ENCODE measurements at places on chromosomes 16 and 17. TPM values are rescaled to one million over a fixed set of nuclear protein-coding genes. Genes with fewer than 3 reads are reported as not detected.

Gene ARL5C
- total RNA-seq, result not detected

Gene YBX2
- 0.05 TPM for total RNA-seq

DNA sequence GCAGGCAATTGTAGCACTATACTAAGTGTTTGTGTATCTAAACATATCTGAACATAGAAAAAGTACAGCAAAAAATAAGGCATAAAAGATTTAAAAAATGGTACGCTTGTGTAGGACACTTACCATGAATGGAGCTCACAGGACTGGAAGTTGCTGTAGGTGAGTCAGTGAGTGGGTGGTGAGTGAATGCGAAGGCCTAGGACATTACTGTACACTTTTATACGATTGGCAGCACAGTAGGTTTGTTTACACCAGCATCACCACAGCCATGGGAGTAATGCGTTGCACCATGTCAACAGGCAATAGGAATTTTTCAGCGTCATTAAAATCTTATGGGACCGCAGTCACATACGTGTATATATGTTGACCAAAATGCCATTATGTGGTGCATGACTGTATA lies 45.6 kb downstream of the DNAH9 start:
- no peak for DNase-seq

GRCh38 chr17:68621065-68621464 lies 19.9 kb upstream of the FAM20A start:
- DNase-seq, result no peak

Gene VAT1L
- total RNA-seq, result not detected

GRCh38 chr16:50155925-50156324 lies 2.8 kb downstream of the TENT4B start:
- DNase-seq, result no peak

GRCh38 chr16:57531635-57532265 lies 4.6 kb downstream of the CCDC102A start:
- DNase-seq, result no peak

DNA sequence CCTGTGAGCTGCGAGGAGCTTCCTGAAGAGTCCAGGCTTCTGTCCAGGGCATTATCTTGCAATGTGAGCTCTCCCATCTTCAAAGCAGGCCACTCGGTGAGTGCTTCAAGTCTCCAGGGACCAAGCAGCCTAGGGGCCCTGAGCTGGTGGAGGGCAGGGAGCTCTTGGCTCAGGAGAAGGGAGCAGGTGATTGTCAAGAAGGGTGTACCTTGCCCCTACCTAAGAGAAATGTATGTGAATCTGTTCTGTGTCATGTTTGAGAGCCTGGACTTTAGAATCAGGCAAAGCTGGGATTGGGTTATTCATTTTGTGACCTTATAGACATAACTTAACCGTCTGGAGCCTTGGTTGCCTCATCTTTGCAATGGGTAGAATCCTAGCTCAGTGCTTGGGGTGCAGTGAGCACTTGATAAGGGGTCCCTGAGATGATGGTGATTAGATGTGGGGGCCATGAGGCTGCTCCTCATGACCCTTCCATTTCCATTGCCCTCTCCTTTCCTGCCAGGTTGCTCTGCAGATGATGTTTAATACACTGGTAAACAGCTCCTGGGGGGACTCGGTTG lies 15.9 kb downstream of the ZNF768 start:
- no peak for DNase-seq

DNA sequence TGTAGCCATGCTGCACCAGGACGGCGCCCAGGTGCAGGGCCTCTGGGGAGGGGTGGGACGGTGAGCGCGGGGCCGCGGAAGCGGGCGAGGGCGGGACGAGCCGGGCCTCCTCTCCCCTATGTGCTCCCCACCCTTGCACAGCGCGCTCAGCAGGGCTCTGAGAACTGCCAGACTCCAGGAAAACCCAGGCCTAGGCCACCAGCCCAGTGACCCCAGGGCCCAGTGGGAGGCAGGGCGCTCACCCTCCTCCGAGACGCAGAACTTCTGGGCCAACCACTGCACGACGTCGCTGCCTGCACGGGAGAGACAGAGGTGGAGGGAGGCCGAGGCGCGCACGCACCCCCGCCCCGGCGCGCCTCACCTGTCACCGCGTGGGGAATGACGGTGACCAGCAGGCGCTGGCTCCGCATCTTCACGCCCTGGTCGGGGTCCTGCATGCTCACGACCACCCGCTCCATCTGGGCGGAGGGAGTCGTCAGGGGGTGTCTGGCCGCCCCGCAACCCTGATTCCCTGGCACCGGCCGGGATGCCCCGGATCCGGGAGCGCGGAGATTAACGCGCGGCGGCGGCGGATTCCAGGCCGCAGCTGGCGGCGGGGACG lies 603 bp downstream of the RGS11 start:
- peak; percentile 40 for DNase-seq

Gene CACNG4
- total RNA-seq, result not detected

- no peak for DNase-seq
These were observed 167.7 kb upstream of the WSCD1 start for GRCh38 chr17:5902181-5903140.

Measured in natural killer cell (primary cell).